Activated naive CD8-positive, alpha-beta T cell treated with anti-CD3 and anti-CD28 coated beads for 36 hours (primary cell): ENCODE measurements at places on chromosomes 7 and 10. TPM values are rescaled to one million over a fixed set of nuclear protein-coding genes. Genes with fewer than 3 reads are reported as not detected.

AKR1D1 gene
- not detected for total RNA-seq

DNA sequence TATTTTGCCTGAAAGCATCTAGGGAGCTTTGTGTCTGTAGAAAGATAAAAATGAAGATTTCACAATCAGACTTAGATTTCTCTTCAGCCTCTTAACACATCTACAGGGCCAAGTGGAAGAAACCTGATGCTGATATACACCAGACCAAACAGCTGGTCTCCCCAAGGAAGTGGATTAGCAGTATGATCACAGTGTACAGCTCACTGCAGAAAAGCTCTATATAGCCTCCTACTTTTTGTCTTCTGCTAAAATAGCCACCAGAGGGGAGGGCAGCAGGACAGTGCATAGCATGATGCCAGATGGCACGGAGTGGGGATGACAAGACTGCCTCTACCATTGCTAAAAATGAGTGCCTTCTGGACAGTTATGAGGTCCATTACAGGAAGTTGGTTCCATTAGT, 16.0 kb downstream of the FAM13C start:
- H3K4me1 ChIP-seq, result no peaks in the 10 kb centered on the region
- H3K4me3 ChIP-seq, result no peak overlapping the region
- H3K27me3 ChIP-seq, result no peaks in the 10 kb centered on the region

DNA sequence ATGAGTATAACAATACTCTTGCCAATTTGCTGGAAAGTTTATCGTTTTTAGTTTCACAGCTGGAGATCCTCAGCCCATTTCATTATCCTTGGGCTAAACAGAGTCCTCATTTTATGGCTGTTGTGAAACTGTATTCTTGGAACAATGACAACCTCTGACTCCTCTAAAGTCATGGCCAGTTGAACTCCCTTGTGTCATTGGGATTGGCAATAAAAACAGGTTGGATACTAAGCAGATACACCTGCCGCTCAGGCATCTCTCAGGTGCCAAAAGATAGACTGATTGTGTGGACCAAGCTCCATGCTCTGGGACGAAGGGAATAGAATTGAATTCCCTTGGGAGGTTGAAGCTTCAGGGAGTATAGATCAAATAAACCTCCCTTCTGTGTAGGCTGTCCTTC, 182.2 kb downstream of the WDR11 start:
- no peak overlapping the region for H3K4me3 ChIP-seq
- H3K27ac ChIP-seq, result no peak overlapping the region
- DNase-seq, result no peak

DNA sequence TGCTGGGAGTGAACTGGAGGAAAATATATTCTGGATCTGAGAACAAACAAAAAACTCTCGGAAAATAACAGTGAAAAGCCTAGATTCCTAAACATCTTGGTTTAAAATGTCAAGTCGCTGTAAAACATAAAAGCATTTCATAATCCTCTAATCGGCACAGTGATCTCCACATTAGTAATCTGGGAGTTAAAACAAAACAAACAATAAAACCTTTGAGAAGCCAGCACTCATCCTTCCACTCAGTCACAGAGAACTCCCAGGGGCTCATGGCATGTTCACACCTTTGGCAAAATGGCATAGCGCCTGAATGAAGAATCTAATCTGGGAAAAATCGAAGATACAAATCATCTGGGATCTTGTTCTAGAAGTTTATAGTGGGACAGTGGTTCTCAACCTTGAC, 24.1 kb upstream of the HPS1 start:
- H3K4me3 ChIP-seq, result no peak overlapping the region
- H3K4me1 ChIP-seq, result peaks cover 14% of the 10 kb centered on the region
- H3K27me3 ChIP-seq, result peaks cover 8% of the 10 kb centered on the region
- no peaks in the 10 kb centered on the region for H3K36me3 ChIP-seq
- no peak overlapping the region for H3K27ac ChIP-seq
- DNase-seq, result no peak

GRCh38 chr10:22681783-22682183, 32.6 kb downstream of the PIP4K2A start:
- peaks cover 21% of the 10 kb centered on the region for H3K36me3 ChIP-seq
- peaks cover 83% of the 10 kb centered on the region for H3K4me1 ChIP-seq
- H3K27me3 ChIP-seq, result no peaks in the 10 kb centered on the region

DNA sequence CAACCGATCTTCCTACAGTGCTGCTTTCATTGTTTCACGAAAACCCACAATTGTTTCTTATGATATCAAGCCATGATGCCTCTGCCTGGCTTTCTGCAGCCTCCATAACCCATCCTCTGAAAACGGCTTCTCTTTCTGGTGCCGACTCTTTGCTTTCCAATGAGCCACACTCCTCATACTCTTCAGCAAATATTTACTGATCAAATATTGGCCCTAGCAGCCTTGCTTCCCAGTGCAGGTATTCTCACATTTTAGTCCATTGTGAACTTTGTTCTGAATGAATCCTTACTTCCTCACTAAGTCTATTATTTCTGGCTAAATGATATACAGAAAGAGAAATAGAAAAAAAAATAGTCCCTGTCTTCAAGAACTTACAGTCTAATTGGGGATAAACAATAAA, 35.5 kb downstream of the LAMB1 start:
- no peak overlapping the region for H3K27ac ChIP-seq
- no peak overlapping the region for H3K4me3 ChIP-seq
- no peak for DNase-seq
- H3K36me3 ChIP-seq, result no peaks in the 10 kb centered on the region
- no peaks in the 10 kb centered on the region for H3K27me3 ChIP-seq
- H3K4me1 ChIP-seq, result no peaks in the 10 kb centered on the region

DNA sequence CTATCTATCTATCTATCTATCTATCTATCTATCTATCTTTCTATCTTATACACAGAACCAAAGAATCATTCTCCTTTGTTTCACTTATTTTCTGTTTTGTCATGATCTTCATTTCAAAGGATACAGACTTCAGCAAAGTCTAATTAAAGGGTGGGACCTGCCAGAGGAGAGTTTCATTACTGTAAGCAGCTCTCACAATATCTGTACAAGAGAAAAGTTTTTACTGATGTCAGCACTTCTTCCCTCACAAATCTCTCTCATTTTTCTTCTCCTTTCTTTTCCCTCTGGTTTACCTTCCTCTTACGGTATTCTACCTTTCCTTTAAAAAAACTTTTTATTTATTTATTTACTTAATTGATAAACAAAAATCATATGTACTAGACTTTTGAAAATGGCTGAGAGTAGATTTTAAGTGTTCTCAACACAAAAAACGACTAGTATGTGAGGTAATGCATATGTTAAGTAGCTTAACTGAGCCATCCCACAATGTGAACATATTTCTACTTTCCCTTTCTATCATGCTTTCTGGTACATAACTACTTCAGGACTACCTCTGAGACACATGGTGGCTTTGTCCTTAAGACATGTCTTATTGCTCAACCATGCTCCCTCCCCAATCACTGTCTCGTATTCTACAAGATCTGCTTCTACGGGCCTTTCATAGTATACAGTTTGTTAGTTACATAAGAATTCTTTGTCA, 699.3 kb downstream of the PHTF2 start:
- H3K4me1 ChIP-seq, result no peaks in the 10 kb centered on the region
- DNase-seq, result no peak
- no peaks in the 10 kb centered on the region for H3K36me3 ChIP-seq
- H3K4me3 ChIP-seq, result no peak overlapping the region
- H3K27ac ChIP-seq, result no peak overlapping the region
- no peaks in the 10 kb centered on the region for H3K27me3 ChIP-seq

OR2A12 gene
- total RNA-seq, result not detected

EGR2 gene
- total RNA-seq, result 52.1 TPM

DNA sequence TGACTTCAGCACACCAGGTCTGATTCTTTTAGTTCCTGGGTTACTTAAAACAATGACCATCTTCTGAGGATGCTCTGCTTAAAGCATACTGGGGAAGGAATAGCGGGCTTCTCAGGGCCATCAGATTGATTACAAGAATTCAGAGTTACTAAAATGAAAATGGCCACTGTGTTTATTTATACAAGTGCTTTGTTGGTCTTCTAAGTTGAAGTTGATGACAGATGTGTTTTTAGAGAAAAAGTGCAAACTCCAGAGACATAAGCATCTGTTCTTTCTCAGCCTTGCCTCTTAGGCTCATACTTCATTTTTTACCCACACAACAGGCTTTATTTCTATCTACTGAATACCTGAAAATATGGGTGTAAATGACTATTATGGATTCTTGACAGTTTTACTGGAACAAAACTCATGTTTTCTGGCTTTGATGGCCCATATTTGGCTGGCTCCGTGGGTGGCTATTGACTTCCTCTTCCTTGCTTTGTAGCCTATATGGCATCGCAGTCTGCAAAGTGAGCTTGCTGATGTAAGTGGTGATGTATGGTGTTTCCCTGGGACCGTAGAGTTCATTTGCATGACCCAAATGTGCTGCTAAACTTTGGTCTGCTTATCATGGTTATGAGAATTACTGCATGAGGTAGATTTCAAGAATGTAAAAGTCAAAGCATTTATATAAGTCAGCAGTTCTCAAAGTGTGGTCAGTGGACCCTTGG, 121.3 kb downstream of the BMPER start:
- H3K4me1 ChIP-seq, result no peaks in the 10 kb centered on the region
- H3K27me3 ChIP-seq, result peaks cover 4% of the 10 kb centered on the region
- H3K27ac ChIP-seq, result no peak overlapping the region
- no peaks in the 10 kb centered on the region for H3K36me3 ChIP-seq
- H3K4me3 ChIP-seq, result no peak overlapping the region

GRCh38 chr7:2209146-2209960, 23.4 kb downstream of the MAD1L1 start:
- H3K4me1 ChIP-seq, result peaks cover 2% of the 10 kb centered on the region
- peaks cover 12% of the 10 kb centered on the region for H3K36me3 ChIP-seq
- DNase-seq, result peak; percentile 42
- H3K27me3 ChIP-seq, result no peaks in the 10 kb centered on the region
- no peak overlapping the region for H3K4me3 ChIP-seq

GRCh38 chr7:138328215-138328614, 131.8 kb upstream of the TRIM24 start:
- H3K36me3 ChIP-seq, result no peaks in the 10 kb centered on the region
- no peak overlapping the region for H3K27ac ChIP-seq
- H3K27me3 ChIP-seq, result no peaks in the 10 kb centered on the region
- H3K4me1 ChIP-seq, result no peaks in the 10 kb centered on the region
- H3K4me3 ChIP-seq, result no peak overlapping the region

DNA sequence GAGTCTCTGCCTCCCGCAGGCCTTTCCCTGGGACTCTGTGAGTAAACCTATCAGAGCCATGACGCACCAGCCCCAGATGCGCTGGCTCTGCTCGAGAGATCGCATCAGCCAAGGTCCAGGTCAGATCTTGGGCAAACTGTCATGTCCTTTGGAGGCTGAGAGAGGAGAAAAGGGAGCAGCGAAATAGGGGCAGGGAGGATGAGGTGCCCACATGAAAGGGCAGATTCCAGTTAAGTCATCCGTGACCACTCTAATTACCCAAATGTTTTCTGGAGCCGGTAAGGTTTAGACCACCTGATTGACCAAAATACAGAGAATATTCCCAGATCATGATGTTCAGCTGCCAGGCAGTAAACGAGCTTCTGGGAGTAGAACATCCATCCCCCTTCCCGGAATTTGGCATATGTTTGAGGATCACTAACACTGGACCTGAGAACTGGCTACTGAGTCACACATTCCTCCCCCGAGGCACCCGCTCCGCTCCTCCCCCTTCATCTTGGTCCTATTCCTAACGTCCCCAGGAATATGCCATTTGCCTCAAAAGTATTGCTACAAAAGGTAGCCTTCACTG, 88.0 kb downstream of the FGFR2 start:
- DNase-seq, result no peak
- no peaks in the 10 kb centered on the region for H3K27me3 ChIP-seq
- H3K4me1 ChIP-seq, result no peaks in the 10 kb centered on the region
- H3K36me3 ChIP-seq, result no peaks in the 10 kb centered on the region
- H3K4me3 ChIP-seq, result no peak overlapping the region
- no peak overlapping the region for H3K27ac ChIP-seq

GRCh38 chr7:157521752-157522151, 184.9 kb downstream of the DNAJB6 start:
- H3K4me3 ChIP-seq, result no peak overlapping the region
- no peaks in the 10 kb centered on the region for H3K27me3 ChIP-seq
- H3K27ac ChIP-seq, result no peak overlapping the region
- no peak for DNase-seq
- no peaks in the 10 kb centered on the region for H3K36me3 ChIP-seq

TAF3 gene
- total RNA-seq, result 17.0 TPM

- H3K4me1 ChIP-seq, result peaks cover 4% of the 10 kb centered on the region
- no peak for DNase-seq
- H3K27me3 ChIP-seq, result peaks cover 97% of the 10 kb centered on the region
- no peak overlapping the region for H3K27ac ChIP-seq
- no peaks in the 10 kb centered on the region for H3K36me3 ChIP-seq
Observed at GRCh38 chr10:100715445-100716385, 29.7 kb upstream of the PAX2 start.

DNA sequence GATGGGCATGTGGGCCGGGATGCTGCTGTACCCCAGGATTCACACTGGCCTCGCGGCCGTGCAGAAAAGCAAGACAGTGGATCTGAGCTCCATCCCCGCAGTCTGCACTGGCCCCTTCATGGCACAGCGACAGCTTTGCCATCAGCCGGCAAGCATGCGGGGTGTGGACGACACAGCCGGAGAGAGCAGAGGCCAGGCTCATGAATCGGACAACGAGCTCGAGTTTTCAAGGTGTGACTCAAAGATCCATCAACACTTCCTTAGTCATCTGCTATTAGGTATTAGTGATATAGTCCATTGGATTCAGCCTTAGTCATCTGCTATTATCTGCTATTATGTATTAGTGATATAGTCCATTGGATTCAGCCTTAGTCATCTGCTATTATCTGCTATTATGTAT, 254.7 kb downstream of the KLF6 start:
- no peaks in the 10 kb centered on the region for H3K4me1 ChIP-seq
- H3K27ac ChIP-seq, result no peak overlapping the region
- no peak for DNase-seq
- H3K27me3 ChIP-seq, result peaks cover 5% of the 10 kb centered on the region

DNA sequence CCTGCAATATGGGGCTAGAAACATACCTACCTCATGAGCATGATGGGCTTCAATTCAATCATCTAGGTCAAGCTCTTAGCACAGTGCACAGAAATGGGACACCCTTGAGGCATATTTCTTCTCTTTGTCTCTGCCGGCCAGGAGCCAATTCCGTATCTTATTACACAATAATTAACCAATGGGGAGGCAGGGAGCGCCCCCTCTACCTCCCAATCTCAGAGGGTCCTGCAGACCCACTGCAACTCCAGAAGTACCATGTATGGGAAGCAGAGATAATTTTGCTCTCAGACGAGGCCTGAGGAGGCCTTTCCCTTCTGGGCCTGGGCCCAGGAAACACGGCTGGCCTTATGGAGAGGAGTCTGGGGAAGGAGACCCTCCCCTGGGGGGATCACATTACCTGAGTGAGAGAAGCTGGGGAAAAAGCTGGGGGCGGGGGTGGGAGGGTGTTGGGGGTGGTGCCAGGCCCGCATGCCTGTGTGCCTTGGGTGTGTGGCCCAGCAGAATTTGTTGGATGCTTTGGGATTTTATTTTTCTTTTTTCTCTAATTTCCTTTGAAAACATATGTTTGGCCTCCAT, 155.5 kb downstream of the UBE2H start:
- no peak for DNase-seq
- no peaks in the 10 kb centered on the region for H3K4me1 ChIP-seq
- H3K36me3 ChIP-seq, result no peaks in the 10 kb centered on the region
- H3K27ac ChIP-seq, result no peak overlapping the region
- no peak overlapping the region for H3K4me3 ChIP-seq
